ENCODE measurements at places on chromosomes 7 and 10. TPM values are rescaled to one million over a fixed set of nuclear protein-coding genes. Genes with fewer than 3 reads are reported as not detected.

- DNase-seq = no peak
Observed at GRCh38 chr10:37563107-37563714, 294.2 kb downstream of the ZNF248 start.

DNA sequence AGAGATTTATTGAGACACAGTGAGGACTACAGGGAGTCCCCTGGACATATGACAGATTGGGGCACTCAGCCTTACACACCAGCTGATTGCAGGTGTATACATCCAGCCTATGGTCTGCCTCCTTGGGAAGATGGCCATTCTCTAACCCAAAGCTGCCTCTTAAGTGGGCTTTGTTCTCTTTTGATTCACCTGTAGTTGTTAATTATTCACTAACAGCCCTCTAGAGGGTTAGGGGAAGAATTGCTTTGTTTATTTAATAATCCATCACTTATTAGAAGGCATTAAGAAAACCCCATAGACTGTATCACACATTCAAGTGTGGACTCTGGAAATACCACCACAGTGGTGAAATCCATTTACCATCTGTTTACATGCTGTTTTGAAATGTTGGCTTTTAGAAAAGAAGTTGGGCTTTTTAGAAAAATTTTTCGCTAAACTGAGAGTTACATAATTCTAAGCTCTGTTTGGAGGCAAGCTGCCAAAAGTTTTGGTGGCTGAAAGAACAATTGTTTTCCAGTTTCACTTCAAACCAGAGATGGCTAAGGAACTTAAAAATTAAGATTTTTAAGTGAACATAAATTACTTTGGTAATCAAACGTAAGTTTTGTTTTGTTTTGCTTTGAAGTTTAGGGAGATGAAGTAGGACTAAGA lies 379.1 kb downstream of the ADRA2A start:
- no peak for DNase-seq

GRCh38 chr7:47446871-47447466 lies 134.9 kb downstream of the TNS3 start:
- DNase-seq = no peak

DNA sequence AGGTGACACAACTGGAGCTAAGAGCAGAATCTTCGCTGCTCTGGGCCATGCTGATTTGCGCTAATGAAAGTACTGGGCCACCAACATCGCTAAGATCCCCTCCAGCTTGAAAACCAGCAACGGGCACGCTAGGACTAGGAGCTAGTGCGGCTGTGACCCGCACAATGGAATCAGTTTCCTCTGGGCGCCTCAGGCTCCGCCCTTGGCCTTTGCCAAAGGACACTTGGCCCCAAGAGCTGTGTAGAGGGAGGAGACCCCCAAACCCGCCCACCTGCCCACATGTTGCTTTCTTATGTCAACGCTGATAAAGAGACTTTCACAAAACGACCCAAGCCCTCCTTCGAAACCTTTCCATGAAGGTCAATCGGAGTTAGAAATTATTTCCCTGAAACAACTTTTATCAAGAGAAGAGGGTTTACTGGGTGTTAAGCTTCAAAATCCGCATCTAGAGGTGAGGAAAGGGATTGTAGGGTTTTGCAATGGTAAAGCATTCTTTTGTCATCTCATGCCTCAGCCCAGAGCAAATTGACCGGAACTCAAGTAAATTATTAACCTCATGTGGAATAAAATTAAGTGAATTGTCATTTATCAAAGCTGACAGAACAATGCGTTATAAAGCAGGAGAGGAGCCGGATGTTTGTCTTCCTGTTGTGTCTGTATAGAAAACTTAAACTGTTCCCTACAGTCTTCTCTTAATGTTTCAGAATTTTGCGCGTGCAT lies 9.4 kb downstream of the ABCB5 start:
- DNase-seq = no peak

GRCh38 chr7:50872437-50872836 lies 89.7 kb upstream of the GRB10 start:
- no peak for DNase-seq

GRCh38 chr10:76497666-76498065 lies 1066.2 kb downstream of the LRMDA start:
- no peak for DNase-seq

DNA sequence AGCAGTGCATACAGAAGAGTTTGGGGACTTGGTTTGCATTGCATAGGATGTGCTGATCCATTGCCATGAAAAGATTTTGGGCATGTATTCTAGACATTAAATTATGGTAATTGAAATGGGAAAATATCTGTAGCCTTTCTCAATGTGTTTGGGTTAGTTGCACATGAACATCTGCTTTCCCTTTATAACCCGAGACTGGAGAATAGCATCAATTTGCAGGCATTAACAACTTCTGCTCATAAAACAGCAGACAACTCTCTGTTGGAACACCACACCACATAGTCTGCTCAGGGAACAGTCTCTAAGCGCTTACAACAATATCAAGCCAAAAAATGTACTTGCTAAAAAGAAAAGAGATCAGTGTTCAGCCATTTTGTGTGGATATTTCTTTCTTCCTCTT lies 1391.1 kb upstream of the LRRTM3 start:
- no peak for DNase-seq

GRCh38 chr7:77802557-77803405 lies 4.2 kb downstream of the PHTF2 start:
- no peak for DNase-seq

GRCh38 chr10:126387041-126387921 lies 996 bp downstream of the ADAM12 start:
- peak; percentile 71 for DNase-seq

- no peak for DNase-seq
Observed at GRCh38 chr10:92291616-92291865, 574 bp downstream of the MARCHF5 start.

DNA sequence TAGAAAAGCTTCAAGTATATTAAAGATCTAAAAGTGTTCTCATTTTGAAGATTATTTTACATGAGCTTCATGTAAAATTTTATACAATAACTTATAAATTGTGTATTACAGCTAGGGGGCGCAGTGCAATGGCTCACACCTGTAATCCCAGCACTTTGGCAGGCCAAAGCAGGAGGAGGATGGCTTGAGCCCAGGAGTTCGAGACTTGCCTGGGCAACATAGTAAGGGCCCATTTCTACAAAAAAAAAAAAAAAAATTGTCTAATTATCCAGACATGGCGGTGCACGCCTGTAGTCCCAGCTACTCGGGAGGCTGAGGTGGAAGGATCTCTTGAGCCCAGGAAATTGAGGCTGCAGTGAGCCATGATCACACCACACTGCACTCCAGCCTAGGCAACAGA lies 16.6 kb downstream of the ACBD5 start:
- DNase-seq = no peak

GRCh38 chr10:97686301-97686961 lies 610 bp downstream of the AVPI1 start:
- no peak for DNase-seq

GRCh38 chr10:125189162-125189561 lies 28.8 kb upstream of the CTBP2 start:
- DNase-seq = no peak

GRCh38 chr7:30726296-30727006 lies 25.5 kb upstream of the INMT start:
- no peak for DNase-seq

DNA sequence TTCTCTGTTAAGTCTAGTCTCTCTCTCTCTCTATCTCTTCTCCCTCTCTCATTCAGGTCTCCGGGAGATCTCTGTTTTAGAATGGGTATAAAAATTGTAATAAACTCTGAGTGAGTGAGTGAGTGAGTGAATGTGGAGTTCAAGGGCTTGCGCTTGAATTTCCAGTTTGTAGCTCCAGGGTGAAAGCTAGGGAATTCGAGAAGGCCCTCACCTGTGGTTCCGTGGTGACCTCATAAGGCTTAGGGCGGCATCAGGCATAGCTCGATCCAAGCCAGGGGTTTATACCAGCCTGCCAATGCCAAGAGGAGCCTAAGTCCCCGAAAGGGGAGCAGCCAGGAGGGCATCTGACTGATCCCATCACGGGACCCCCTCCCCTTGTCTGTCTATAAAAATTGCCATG lies 456 bp downstream of the AKR1B15 start:
- DNase-seq = no peak

DNA sequence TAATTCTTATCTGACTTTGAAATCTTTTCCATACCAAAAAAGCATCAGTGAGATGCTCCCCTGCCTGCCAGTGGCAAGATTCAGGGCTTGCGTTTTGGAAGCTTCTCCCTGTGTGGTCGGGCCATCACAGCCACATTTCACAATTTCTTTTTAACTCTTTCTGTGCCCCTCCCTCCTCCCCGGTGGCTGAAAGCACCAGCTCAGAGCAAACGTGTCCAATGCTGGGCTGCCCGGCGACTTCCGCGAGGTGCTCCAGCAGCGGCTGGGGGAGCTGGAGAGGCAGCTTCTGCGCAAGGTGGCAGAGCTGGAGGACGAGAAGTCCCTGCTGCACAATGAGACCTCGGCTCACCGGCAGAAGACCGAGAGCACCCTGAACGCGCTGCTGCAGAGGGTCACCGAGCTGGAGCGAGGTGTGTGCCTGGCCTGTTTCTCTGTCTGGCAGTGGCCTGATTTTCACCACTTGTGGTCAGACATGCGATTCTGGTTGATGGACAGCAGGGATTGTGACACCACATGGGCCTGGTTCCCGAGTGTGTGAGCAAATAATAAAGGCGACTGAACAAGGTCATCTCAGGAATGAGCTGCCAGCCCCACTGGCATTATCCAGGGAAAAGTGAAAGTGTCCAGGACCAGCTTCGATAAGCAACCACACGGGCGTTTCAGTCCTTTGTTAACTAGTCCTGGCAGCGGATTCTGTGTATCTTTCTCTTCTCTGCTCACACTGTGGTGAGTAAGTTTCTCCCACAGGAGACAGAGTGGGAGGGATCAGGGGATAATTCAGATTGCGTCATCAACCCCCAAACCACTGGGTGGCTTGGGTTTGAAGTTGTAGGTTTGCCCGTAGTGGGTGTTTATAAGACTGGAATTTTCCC lies 2.6 kb downstream of the NPTX2 start:
- peak; percentile 48 for DNase-seq

The TMEM196 gene
- not detected for total RNA-seq

The ADAM12 gene
- 0.35 TPM for total RNA-seq

The SLC26A4 gene
- total RNA-seq = 0.40 TPM

The ZNF488 gene
- total RNA-seq = not detected
